ENCODE measurements at places on chromosomes 6 and 20.

- DNase-seq = no peak
Observed at GRCh38 chr20:37385659-37386504, 39.9 kb downstream of the SRC start.

DNA sequence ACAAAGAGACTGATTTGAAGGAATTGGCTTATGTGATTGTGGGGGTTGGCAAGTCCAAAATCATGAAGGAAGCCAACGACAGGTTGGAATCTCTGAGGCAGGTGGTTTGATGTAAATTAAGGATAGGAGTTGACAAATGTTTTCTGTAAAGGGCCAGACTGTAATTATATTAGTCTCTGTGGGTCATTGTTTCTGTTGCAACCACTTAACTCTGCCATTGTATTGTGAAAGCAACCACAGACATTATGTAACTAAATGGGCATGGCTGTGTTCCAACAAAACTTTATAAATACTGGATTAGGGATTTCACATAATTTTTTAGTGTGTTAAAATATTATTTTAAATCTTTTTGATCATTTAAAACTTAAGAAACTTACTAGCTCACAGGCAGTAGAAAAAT is 199.2 kb upstream of the MYLIP start:
- no peak for DNase-seq

GRCh38 chr6:41836022-41836659 is 48.6 kb downstream of the TOMM6 start:
- DNase-seq = no peak

- DNase-seq = no peak
Observed at GRCh38 chr6:16711546-16712254, 49.6 kb downstream of the ATXN1 start.

DNA sequence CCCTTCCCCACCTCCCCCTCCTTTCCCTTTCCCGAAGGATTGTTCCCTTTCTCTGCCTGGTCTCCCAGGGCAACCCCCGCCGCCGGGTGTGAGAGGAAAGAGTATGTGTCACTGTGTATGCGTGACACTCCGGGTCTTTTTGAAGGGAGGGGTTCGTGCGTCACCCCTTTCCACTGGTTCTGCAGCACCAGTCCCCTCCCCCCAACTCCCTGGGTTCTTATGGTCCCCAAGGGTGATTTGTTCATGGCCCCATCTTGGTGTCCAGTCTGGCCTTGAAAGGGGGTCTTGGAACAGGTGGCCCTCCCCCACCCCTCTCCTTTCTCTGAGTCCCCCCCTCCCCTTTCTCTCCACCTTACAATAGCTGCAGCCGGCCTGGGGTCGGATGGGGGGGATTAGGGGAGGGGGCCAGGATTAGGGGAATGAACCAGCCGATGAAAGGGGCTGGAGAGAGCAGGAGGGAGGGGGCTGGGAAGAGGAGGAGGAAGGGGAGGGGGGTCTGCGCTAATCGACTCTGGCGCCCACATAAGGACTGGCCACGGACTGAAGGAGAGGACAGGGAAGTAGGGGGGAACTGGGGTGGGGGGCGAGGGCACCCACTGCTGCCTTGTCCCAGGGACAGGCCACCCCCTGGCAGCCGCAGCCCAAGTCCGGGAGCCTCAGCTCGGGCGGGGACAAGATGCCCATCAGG is 1.3 kb upstream of the RING1 start:
- DNase-seq = peak; percentile 78

DNA sequence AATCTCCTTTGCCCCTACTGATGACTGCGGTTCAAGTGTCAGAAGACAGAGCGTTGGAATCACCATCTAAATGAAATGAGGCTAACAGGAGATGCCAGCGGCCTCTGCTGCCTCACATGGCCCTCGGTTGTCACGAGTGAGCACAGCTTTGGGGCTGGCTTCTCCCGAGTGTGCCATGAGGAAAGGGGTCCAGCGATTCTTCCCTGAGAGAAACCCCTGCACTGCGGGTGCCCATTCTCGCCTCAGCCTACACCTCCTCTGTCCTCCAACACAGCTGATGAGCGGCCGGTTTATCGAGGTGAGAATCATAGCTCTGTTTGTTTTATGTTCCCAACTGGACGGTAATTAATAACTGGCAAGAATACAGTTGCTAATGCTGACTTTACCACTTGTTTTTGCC is 144.7 kb upstream of the RPS6KA2 start:
- DNase-seq = no peak

- DNase-seq = no peak
Observed at GRCh38 chr20:12372557-12372956, 454.9 kb downstream of the BTBD3 start.

- peak; percentile 48 for DNase-seq
Observed at GRCh38 chr20:57066126-57066900, 200.1 kb downstream of the BMP7 start.

GRCh38 chr20:63835021-63835858 is 4.2 kb upstream of the ZBTB46 start:
- DNase-seq = peak; percentile 99

DNA sequence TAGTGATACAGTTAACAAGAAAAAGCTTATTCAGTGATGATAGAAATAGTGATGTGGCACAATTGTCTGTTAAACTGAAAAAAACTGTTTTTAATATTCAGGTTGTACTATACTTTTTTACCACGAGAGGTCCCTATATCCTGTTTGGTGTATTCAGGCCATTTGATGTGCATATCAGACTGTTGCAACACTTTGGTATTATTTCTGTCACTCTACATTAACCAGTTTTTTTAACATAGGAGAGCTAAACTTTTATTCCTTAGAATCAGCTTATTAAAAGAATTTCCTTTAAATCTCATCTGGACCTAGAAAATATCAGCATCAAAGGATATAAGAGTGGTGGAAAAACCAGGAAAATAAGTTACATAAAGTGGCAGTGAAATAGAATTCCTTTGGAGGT is 36.8 kb downstream of the TSPYL4 start:
- peak; percentile 35 for DNase-seq

DNA sequence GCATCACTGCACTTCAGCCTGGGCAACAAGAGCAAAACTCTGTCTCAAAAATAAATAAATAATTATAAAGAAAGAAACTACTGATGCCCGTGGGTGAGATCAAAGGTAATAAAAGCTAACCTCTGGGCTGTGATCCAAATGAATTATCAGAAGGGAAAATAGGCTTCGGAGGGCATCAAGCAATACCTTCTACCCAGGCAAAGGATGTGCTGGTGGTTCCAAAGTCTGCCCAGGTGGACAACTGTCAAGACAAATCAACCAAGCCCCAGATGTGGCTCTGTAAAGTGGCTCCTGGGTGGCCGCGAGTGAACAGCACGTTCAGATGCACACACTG is 95.6 kb downstream of the SCML4 start:
- DNase-seq = no peak

DNA sequence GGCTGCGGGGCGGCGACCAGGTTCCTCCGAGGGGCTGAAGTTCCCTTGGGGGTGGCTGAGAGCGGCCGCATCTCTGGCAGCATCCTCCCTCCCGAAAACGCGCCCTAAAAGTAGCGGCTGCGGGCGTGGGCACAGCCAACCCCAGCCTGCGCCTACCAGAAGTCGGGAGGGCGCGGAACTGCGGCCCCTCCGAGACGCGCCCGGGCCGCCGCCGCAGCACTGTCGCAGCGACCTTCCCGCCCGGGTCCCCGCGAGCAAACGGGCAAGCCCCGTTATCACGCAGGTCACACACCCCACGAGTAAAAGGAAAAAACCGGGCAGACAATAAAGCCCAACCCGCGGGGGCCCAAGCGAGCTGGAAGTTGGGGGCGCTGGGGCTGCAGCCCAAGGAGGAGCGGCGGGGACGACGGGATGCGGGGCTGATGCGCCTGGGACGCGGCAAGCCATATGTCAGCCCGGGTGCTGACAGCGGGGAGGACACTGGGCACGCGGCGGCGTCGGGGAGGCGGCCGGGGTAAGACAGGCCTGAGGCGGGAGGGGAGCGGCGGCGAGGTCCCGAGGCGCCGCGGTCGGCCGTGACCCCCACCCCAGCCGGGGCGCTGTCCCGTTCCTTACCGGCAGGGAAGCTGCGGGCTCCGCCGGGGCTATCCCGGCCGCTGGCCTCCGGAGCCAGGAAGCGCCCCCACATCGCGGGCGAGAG is 659 bp downstream of the CEP85L start:
- DNase-seq = peak; percentile 52

DNA sequence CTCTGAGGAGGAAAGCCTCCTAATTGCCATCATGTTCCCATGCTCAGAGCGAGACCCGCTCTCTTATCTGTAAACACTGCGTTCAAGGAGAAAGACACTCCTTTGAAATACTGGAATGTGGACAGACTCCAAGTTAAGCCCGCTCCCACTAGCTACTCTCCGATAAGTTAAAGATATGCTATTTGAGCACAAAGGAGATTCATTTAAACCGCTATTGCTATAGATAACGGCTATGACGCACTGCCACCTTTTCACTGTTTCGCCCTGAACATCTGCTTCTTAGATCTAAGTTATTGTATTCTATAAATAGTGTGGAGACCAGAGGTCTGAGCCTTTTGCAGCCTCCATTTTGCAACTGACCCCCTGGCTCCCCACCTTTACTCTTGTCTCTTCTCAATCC is 82.3 kb downstream of the GPX5 start:
- DNase-seq = no peak

GRCh38 chr20:19618711-19619110 is 139.3 kb upstream of the RIN2 start:
- no peak for DNase-seq

- no peak for DNase-seq
Observed at GRCh38 chr20:62202083-62202395, 18.0 kb downstream of the HRH3 start.

DNA sequence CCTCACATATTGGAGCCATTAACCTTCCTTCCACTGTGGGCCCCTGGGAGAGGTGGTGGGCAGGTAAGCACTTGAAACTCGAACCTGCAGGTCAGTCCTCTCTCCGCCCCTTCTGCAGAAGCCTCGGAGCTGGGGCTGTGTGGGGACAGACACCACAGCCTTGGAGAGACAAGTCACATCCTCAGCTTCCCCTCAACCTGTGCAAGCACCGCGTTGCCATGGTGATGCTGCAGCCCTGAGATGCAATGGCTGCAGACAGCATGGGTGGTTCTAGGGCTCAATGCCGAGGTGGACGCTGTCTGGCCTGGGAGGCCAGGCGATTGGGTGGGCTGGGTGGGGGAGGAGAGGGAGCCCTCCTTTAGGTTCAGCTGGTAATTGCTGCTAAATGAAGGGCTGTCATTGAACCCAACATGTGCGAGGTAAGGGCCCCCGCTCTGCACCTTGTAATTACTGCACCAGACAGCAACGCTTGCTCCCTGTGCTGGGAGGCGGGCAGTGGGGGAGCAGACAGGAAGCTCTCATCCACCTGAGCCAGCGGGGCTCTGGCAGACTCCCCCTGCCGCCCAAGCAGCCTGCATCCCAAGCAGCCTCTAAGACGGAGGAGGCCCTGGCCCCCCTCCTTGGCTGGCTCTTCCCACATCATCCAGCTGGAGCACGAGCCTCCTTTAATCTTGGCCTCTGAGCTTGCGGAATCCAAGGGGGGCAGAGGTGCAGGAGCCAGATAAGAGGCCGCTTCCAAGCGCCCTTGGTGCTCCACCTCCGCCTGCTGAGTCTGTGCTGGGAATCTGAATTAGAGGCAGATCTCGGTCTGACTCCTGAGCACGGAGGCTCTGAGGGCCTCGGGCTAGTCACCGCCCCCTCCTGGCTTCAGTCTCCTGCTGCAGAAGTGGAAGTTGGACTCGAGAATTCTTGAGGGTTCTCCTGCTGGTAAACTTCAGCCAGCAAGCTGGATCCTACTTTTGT is 39.8 kb upstream of the CDH22 start:
- peak; percentile 54 for DNase-seq
